ENCODE measurements at places on chromosomes 1 and 21. TPM values are rescaled to one million over a fixed set of nuclear protein-coding genes. Genes with fewer than 3 reads are reported as not detected.

The UBL4B gene
- total RNA-seq = not detected

The OR14C36 gene
- total RNA-seq = not detected

The ANGPTL7 gene
- total RNA-seq = not detected

The DNMT3L gene
- total RNA-seq = 0.95 TPM

The RORC gene
- total RNA-seq = not detected

The ITLN2 gene
- total RNA-seq = 1.3 TPM

The MAN1C1 gene
- total RNA-seq = 3.5 TPM

The SRM gene
- total RNA-seq = 133 TPM

The LRRC3 gene
- 4.7 TPM for total RNA-seq

The BRDT gene
- not detected for total RNA-seq

The ZMPSTE24 gene
- 39.9 TPM for total RNA-seq

The PLPPR5 gene
- not detected for total RNA-seq

The DCDC2B gene
- not detected for total RNA-seq

Measured in Caco-2 (cell line).